ENCODE measurements at places on chromosomes 1 and 21. TPM values are rescaled to one million over a fixed set of nuclear protein-coding genes. Genes with fewer than 3 reads are reported as not detected.

- H3K27ac ChIP-seq, result no peak overlapping the region
- DNase-seq, result no peak
- H3K36me3 ChIP-seq, result no peaks in the 10 kb centered on the region
- peaks cover 59% of the 10 kb centered on the region for H3K4me1 ChIP-seq
- H3K4me3 ChIP-seq, result no peak overlapping the region
These were observed 40.8 kb downstream of the ITSN1 start for GRCh38 chr21:33682992-33683627.

GRCh38 chr1:151960780-151961513 lies 32.7 kb downstream of the S100A10 start:
- no peaks in the 10 kb centered on the region for H3K27me3 ChIP-seq
- no peak overlapping the region for H3K4me3 ChIP-seq
- H3K27ac ChIP-seq, result no peak overlapping the region
- no peak for DNase-seq

GRCh38 chr1:155389826-155390225 lies 69.1 kb downstream of the RUSC1 start:
- H3K27ac ChIP-seq, result no peak overlapping the region
- no peak for DNase-seq
- no peaks in the 10 kb centered on the region for H3K27me3 ChIP-seq

DNA sequence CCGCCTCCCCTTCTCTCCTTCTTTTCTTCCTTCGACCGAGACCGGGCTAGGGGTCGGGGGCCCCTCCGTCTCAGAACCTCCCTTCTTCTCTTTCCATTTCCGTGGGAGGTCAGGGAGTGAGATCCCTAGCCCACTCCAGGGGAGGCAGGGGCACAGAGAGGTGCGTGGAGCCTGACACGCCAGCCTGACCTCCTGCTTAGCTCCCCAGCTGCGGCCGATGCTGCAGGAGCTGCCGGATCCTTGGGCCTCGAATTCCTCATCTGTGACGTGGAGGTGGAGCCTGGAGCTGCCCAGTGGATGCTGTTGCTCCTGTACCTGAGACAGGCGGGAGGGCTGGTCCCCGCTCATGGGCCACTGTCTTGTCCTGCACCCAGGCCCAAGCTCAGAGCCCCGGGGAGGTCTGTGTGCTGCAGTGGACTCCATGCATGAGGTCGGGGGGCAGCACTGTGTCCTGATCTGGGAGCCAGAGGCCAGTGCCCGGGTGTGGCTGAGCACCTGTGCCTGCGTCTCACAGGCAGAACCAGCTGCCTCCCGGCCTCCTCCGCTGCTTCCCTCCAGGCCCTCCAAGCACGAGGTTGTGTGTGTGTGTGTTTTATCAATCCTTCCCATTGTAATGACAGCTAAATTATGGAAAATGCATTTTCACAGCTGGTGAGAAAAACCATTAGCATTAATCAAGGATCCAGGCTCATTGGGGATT lies 55.3 kb upstream of the TTC34 start:
- no peak overlapping the region for H3K4me3 ChIP-seq
- peaks cover 7% of the 10 kb centered on the region for H3K36me3 ChIP-seq
- no peak overlapping the region for H3K27ac ChIP-seq
- DNase-seq, result no peak
- H3K27me3 ChIP-seq, result no peaks in the 10 kb centered on the region

Gene KIAA1614
- total RNA-seq, result 3.2 TPM

Gene PRXL2B
- total RNA-seq, result 58.9 TPM

Measured in neural crest cell (in vitro differentiated cells).